ENCODE measurements at places on chromosomes 2 and 18.

- DNase-seq: no peak
Measured at GRCh38 chr2:7209757-7210555, 292.7 kb downstream of the RNF144A start.

- no peak for DNase-seq
Measured at GRCh38 chr2:120807751-120808150, 72.1 kb downstream of the GLI2 start.

GRCh38 chr18:34592961-34593382, 117.1 kb upstream of the DTNA start:
- DNase-seq: peak; percentile 33

DNA sequence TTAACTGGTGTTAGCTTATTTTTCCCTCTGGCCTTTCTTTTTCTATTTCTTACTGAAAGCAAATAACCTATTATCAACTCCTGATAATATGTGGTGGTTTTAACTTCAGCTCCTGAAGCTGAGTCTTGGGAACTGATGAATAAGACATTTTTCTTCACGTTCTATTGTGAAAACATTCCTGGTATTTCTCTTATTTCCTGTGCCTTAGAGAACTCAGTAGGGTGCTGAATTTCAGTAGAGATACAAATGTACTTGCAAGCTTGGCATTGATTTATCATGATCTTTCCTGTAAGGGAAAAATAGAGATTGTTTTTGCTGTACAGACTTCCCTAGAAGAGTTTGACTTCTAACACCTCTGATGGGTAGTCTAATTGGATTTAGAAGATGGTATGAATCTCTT, 52.8 kb upstream of the DCC start:
- DNase-seq: no peak

DNA sequence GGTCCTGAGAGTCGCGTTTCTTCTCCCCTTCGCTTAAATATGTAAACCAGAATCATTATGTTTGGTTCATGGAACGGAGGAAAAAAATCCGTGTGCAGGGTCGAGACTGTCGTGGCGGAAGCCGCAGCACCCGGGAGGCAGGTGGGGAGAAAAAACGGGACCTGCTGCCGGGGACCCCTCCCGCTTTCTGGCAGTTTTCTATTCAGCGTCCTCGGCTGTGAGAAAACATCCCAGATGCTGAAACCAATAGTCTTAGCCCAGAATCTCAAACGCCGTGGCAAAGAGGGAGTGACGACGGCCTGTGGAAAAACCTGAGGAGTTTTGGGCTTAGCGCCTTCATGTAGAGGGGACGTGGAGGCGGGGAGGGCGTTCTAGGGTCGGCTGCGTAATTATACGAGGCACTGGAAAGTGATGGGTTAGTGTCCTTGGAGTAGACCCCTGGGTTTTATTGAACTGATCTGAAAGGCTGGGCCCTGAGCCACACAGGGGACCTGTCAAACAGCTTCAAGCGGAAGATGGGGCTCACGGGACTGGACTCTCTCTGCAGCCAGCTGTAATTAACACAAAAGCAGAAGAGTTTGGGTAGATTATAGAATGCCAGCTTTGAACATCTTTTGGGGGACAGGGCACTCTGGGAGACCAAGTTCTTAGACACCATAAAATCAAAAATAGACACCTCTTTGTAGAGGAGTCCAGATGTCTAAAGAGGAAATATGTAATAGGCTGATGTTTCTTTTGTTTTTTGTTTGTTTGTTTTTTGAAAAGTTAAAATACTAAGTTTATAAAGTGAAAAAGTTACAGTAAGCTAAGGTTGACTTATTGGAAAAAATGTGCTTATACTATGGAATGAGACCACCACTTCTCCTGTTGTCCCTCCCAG, 834 bp upstream of the BUB1 start:
- no peak for DNase-seq
